ENCODE measurements at places on chromosomes 13 and 19. TPM values are rescaled to one million over a fixed set of nuclear protein-coding genes. Genes with fewer than 3 reads are reported as not detected.

Gene GRK1
- 0.10 TPM for total RNA-seq

Gene SLC7A9
- not detected for total RNA-seq

Gene LILRB4
- total RNA-seq: 4.0 TPM

Gene METTL21C
- 2.2 TPM for total RNA-seq

Gene GPR42
- not detected for total RNA-seq

DNA sequence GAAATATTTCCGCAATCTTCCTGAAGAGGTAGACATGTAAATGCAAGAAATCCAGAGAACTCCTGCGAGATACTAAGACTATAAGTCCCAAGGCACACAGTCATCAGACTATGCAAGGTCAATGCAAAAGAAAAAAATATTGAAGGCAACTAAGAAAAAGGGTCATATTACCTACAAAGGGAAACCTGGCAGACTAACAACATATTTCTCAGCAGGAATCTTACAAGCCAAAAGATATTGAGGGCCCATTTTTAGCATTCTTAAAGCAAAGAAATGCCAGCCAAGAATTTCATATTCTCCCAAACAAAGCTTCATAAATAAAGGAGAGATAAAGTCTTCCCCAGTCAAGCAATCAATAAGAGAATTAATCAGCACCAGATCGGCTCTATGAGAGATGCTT, 298.5 kb upstream of the ATXN8OS start:
- DNase-seq: no peak

GRCh38 chr19:56191115-56191514, 6.5 kb downstream of the ZSCAN5B start:
- no peak for DNase-seq

GRCh38 chr19:57671124-57671895, 2.6 kb downstream of the ZSCAN4 start:
- DNase-seq: no peak

GRCh38 chr13:31556376-31556775, 182.9 kb upstream of the RXFP2 start:
- DNase-seq: no peak

DNA sequence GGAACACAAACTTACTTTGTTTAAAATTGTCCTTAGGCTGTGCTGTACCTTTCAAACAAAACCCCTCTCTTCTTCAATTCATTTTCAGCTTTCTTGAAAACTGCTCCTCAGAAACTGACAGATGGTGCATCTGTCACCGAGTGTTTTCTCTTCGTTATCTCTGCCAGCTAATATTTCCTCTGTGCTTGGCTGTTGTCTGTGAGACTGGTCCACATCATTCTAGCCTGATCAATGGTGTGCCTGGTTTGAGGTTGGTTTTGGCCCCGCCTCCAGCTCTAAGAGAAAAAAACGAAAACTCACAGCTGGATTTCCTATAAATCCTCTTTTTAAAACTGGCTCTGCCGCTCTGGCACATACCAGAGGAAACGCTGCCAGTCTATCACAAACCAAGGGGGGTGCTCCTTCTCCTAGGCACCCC, 79.7 kb downstream of the STARD13 start:
- no peak for DNase-seq

- no peak for DNase-seq
These were observed 4.2 kb downstream of the ZNF101 start for GRCh38 chr19:19672816-19673215.

GRCh38 chr13:37587236-37587635, 11.3 kb downstream of the POSTN start:
- no peak for DNase-seq

DNA sequence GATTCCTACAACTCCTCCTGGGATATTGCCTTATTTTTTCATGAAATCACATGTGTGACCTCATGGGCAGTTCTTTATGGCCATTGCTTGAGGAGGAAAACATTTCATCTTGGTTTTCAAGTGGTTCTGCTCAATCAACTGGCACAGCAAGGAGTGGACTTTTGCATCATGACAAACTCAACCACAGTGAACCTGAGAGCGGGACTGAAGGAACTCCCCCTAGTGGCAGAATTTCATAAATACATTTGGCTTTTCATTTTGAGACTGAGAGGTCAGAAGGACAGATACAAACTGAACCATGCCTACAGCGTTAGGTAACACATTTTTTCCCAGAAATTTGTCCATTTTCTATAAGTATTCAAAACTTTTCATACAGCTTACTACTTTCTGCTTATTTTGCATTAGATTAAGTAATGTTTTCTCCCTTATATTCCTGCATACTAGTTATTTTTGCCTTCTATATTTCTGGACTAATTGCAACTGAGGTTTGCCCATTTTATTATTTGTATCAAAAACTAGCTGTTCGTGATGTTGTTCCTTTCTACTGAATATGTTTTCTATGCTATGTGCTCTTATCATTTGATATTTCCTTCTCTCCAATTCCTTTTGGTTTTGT, 13.4 kb upstream of the SIGLEC12 start:
- no peak for DNase-seq

- peak; percentile 23 for DNase-seq
These were observed 12.2 kb upstream of the UBE2L5 start for GRCh38 chr13:30409886-30410704.

DNA sequence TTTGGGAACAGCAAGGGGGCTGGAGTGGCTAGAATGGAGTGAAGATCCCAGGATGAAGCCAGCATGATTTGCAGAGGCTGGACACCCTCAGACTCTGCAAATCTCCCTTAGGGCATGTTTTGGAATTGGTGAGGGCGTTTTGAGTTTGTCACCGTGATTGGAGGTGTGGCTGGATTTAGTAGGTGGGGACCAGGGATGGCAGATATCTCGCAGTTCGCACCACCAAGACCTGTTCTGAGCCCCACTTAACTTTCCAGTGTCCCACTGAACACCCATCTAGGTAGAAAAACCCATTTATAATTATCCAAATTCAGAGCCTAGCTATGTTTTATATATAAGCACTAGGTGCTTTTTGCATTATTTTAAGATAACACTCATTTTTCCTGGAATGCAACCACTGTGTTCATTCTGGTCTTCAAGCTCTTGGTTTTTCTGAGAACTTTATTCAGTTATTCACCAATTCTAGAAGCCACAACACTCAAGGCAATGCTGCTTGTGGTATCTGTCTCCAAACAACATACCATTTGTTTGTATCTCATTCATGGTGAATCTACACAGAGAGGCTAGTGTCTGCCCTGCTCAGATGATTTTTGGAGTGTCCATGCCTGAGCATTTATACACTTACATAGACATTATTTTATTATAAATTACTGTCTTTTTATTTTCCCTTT, 3.0 kb upstream of the NANOS2 start:
- no peak for DNase-seq

DNA sequence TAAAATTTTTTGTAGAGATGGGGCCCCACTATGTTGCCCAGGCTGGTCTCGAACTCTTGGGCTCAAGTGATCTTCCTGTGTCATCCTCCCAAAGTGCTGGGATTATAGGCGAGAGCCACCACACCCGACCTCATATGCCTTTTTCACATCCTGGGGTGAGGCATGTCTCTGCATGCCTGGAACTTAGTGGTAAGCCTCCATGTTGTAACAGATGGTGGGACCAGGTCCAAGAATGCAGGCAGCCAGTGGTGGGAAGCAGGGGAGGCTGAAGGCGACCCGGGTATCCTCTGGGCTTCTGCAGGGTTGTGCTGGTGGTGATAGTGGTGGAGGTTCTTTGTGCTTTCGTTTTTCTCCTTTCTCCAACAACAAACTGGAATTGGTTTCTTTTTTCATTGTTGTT, 30.1 kb upstream of the CCDC124 start:
- no peak for DNase-seq

- DNase-seq: no peak
These were observed 5.0 kb downstream of the EPHX3 start for GRCh38 chr19:15227261-15227660.

- DNase-seq: no peak
These were observed 4.6 kb downstream of the SPRY2 start for GRCh38 chr13:80336370-80336769.

GRCh38 chr19:42497492-42498168, 30.7 kb downstream of the CEACAM1 start:
- DNase-seq: no peak

DNA sequence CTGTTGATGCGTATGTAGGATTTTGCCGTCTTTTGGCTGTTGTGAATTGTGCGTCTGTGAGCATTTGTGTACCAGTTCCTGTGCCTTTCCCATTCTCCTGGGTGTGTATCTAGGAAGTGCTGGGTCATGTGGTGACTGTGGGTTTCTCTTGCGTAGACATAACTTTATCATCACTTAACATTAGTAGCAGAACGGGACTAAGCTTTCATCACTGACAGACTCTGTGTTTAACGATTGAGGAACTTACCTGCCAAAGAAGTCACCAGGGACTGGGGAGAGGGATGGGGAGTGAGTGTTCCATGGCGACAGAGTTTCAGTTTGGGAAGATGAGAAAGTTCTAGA, 15.0 kb downstream of the FZR1 start:
- DNase-seq: no peak

DNA sequence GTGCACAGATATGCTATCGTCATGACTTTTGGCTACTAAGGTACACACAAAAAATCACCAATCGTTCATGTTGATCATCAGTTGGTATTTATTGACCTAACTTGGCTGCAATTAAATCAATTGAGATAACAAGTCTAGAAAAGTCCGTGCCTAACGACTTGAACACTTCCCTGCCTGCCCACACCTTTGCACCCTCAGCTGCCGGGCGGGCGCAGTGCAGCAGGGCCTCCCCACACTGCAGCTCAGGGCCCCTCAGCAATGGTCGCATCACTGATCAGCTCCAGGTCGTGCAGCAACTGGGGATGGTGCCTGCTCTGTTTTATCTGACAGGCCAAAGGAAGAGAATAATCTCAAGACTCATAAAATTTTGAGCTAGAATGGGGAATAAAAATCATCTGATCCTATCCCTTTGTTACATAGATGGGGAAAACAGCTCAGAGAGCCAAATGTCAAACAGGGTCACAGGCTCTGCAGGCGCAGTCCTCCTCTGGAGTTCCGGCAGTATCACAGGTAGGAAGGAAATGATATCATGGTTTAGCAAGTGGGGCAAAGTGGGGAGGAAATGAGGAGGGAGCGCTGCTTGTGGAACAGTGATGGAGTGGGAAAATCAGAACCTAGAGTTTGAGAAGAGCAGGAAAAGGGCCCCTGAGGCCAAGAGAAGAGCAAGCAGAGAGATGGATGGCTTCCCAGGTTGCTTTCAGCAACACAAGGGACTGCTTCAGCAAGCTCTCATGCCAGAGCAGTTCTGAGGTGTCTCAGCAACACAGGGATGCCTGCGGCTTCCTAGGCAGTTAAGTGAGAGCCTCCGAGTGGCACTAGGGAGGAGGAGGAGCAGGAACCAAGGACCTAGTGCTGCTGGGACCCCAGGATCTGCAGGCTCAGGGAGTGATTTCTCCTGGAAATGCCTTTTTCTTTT, 57.5 kb downstream of the SLC7A1 start:
- no peak for DNase-seq

GRCh38 chr19:19402656-19403372, 2.7 kb upstream of the GATAD2A start:
- DNase-seq: no peak

- DNase-seq: no peak
These were observed 7.6 kb downstream of the POU4F1 start for GRCh38 chr13:78595495-78596398.

DNA sequence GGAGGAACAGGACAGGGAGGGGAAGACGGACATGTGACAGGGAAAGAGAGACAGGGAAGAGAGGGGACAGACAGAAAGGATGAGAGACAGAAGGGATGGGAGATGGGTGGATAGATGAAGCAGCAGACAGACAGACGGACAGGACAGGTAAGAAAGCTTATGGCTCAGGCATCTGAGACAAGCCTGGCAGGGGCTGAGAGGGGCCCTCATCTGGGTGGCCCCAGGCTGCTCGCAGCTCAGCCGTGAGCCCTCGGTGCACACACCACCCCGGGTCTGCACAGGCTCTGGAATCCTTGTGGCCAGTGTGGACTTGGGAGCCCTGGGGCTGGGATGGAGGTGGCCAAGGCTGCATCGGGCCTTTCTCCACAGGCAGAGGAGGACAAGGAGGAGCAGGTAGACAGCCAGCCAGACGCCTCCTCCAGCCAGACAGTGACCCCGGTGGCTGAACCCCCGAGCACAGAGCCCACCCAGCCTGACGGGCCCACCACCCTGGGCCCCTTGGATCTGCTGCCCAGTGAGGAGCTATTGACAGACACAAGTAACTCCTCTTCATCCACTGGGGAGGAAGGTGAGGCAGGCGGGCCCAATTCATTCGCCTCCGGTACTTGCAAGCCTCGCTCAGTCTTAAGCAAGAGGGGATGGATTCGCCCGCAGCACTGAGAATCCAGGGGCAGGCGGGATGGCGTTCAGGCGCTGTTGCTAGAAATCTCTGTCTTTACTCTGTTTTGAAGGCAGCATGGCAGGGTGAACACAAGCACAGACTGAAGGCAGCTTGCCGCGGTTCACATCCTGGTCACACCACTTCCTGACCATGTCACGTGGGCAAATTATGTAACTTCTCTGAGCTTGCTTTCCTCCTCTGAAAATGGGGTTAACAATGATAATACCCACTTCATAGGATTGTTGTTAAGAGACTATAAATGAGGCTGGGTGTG, 14.0 kb downstream of the GRAMD1A start:
- DNase-seq: no peak

DNA sequence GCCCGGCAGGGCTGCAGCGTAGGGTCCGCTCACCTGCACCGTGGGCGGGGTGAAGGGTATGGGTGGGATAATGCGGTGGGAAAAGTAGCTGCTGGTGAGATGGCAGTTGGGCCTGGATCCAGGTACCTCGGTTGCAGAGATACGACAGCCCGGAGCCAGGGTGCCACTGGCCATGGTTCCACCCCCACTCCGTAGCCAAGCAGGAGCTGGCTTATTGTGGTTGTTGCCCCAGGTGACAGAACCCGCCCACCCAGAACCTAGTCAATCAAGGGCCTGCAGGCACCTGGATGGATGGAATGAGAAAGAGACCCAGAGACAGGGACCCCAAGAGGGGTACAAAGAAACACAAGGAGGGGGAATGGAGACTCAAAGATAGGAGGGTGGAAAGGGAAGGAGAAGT, 3.5 kb upstream of the LHB start:
- DNase-seq: no peak

DNA sequence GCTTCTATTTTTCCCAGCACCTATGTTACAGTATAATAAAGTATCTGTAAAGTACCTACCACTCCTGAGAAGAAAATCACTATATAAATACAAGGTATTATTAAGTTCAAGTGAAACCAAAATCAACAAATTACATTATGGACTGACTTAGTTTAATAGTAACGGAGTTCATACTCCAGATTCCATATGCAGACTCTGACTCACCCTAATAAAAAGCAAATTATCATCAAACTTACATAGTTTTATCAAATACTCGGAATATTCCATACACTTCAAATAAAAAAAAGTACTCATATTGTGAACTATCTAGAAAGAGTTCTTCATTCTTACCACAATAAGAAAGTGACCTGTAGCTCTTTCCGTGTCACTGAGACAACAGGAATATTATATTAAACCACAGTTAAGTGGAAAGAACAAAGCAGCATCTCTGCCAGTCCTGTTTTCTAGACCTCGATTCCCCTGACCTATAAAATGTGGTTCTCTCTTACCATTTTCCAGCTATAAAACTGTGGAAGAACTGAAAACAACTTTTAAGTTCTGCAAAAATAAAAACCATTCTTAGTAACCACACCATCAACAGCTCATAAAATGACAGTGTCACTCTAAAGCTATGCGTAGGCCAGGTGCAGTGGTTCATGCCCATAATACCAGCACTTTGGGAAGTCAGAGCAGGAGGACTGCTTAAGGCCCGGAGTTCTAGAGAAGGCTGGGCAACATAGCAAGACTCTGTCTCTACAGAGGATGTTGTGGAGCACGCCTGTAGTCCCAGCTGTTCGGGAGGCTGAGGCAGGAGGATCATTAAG, 42.6 kb downstream of the USP12 start:
- no peak for DNase-seq

Measured in gastrocnemius medialis (tissue), 4 donors.